ENCODE measurements at places on chromosomes 12 and 14. TPM values are rescaled to one million over a fixed set of nuclear protein-coding genes. Genes with fewer than 3 reads are reported as not detected.

DNA sequence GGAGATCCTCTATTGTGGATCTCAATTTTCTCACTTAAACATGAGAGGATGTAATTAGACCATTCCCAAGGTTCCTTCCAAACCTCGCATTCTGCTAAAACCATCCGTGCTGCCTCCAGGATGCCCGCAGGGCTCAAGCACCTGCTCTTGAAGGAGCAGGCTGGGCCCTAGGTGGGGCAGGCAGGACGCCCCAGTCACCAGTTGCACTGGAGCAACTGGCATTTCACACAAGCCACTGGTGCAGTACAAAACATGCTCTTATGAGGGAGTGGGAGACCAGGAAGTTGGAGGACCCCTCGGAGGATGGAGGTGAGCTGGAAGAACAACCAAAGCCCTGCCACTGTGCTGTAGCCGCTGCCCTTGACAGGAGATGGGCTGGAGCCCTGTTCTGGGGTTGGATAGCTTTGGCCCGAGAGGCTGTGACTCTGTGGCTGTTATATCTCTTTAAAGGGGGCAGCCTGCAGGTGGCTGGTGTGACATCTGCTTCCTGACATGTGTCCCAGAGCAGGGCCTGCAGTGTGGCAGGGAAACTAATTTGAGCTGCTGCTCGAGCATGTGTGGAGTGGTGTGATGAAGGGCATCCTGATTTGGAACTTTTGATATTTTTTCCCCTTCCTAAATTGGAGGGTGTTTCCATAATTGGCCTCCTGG lies 122.2 kb downstream of the CRACR2A start:
- DNase-seq = no peak

- no peak for DNase-seq
Observed at GRCh38 chr12:116099652-116100432, 177.7 kb downstream of the MED13L start.

DNA sequence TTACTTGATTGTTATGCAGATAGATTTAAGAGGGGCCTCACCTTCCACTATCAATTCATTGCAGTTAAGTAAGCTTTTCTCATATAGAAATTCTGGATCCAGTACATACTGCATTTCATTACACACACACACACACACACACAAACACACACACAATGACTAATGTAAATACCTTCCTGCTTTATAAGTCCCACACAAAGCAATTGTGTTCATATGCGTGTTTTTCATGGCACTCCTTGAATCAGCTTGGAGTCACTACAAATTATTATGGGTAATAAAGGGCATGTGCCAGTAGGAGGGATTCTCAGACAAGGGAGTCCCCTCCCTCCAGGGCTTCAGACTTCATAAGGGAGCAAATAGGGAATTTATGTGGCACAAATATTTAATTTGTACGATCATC lies 4.5 kb downstream of the MIPOL1 start:
- no peak for DNase-seq

DNA sequence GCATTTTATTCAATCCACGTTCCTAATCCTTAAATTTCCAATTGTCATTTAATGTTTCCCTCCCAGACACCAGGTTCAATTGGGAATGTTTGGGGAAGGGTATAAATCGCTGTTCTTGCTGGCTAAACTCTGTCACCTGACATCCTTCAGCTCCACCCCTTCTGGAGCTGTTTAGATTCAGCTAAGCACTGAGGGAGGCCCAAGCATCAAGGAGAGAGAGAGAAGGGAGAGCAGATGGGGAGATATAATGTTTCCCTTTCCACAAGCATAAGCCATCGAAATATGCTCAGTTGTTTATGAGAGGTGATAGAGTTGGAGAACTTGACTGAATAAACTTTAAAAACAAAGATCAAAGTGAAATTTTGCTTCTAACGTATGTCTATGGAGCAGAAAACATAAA lies 1.8 kb downstream of the ABCC9 start:
- no peak for DNase-seq

GRCh38 chr14:28774764-28775735 lies 8.5 kb downstream of the FOXG1 start:
- DNase-seq = no peak

- no peak for DNase-seq
Observed at GRCh38 chr12:130739571-130739970, 23.5 kb upstream of the RIMBP2 start.

- no peak for DNase-seq
Observed at GRCh38 chr14:80956102-80956501, 681 bp downstream of the TSHR start.

DNA sequence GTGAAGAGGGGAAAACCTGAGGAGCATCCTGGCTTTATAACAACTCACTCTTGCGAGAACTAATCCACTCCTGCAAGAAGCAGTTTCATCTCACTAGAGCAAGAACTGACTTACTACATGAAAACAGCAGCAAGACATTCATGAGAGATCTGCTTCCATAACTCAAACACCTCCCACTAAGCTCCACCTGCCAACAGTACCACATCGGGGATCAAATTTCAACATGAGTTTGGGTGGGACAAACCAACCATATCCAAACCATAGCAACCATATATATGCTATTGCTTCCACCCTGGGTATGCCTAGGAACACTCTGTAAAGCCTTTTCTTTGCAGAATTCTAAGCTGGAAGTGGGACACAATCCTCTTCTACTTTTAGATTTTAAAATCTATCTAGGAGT lies 13.9 kb upstream of the AVPR1A start:
- no peak for DNase-seq

The KRT78 gene
- not detected for polyA plus RNA-seq

The NOP9 gene
- 1.6 TPM for polyA plus RNA-seq

The PAH gene
- polyA plus RNA-seq = not detected

The AQP6 gene
- not detected for polyA plus RNA-seq

The RTN1 gene
- not detected for polyA plus RNA-seq
